ENCODE measurements at places on chromosomes 2 and 18. TPM values are rescaled to one million over a fixed set of nuclear protein-coding genes. Genes with fewer than 3 reads are reported as not detected.

- no peak for DNase-seq
Observed at GRCh38 chr18:31801078-31801477, 40.4 kb upstream of the SLC25A52 start.

DNA sequence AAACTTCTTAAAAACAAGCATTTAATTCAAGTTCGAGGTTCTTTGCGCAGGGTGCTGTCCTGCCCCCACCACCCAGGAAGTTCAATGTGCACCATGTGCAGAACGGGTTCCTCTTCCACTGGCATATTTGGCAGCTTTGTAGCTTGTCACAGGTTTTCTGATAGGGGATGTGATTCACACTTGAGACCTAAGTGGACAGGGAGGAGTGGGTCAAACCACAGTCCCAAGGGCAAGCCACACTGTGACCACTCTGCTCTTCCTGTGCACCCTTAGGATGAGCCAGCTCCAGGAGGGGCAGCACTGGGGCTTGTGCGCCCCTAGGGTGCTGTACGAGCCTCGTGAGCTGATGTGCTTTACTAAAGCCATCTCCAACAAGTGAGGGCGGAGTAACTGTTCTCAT lies 82.5 kb downstream of the TGFA start:
- DNase-seq, result no peak

Gene SP9
- total RNA-seq, result not detected

DNA sequence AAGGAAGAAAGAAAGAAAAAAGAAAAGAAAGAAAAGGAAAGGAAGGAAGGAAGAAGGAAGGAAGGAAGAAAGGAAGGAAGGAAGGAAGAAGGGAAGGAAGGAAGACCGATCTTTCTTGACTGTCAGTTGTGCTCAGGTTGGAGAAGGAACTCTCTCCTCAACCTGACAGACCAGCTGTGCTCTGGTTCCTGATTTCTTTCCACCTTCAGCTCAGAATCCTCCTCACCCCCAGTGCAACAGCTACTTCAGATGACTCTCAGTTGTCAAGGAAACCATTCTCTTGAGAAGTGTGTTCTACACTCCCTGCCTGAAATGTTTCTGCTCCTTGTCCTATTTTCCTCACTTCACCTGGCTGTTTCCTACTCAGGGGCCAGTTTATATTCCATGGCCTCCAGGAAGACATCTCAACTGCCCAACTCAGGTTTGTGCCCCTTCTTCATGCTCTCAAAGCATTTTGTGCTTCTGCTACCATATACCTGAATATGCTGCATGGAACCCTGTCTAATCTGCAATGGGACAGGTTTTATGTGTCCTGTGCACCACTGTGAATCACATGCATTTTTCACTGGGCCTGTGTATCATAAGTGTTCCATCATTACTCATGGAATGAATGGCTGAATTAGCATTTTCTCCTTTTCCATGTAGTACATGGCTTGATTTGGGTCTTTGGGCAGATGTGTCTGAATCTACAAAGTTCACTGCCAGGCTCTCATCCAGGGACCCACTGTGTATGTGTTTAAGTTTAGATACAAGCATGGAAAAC lies 32.8 kb upstream of the DOCK10 start:
- no peak for DNase-seq

Gene SLC4A1AP
- total RNA-seq, result 20.9 TPM
